SW480 (cell line): ENCODE measurements at places on chromosomes 7 and 10.

DNA sequence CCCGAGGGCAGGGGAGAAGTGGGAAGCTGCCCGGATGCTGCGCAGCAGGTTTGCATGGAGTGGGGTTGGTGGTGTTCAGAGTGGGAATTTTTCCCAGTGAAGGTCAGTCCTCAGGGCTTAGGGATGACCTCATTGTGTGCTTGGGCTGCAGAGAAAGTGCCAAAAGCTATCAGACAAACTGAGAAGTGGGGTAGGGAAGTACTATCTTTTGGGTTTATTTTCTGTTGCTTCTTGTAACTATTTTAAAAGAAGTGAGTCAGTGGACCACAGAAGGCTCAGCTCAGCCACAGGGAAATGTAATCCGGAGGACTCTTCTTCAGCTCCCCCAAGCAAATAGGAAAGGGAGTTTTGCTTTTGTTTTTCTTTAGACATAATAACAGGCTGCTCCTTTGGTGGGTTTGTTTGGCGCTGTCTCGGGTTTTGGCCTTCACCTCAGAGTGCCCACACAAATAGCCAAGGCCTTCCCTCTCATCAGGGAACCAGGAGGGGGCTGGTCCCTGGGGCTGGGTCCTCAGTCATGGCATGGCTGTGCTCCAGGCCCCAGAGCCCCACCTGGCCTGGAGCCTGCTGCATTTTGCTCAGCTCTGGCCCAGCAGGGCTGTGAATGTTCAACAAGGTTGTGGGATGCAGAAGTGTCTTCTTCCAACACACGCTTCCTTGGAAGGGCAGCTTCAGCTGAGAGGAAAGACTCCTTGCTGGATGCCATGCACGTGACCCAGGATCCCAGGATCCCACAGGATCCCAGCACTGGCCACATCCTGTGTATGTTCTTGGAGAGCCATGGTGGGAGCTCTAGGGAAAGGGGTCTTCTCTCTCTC, 5.4 kb upstream of the FAM170B start:
- DNase-seq = no peak

DNA sequence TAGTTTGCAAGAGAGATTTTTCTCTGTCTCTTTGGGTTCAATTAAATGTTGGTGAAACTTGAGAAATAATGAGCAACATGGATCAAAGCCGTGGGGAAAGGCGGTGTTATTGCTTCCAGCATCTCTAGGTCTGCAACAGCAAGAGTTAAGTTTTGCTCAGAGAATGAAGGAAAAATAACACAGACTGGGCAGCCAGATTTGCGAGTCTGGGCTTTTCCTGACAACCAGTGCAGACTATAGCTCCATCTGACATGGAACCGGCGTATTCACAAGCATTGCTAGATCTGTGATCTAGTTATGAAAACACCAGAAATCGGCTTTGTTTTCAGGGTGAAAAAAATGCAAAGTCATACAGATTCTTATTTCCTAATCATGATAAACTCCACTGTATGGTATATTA, 110.4 kb downstream of the CAMK1D start:
- no peak for DNase-seq

GRCh38 chr7:28062197-28062991, 118.2 kb downstream of the JAZF1 start:
- DNase-seq = peak; percentile 50

GRCh38 chr7:14821757-14822480, 80.6 kb downstream of the DGKB start:
- no peak for DNase-seq

DNA sequence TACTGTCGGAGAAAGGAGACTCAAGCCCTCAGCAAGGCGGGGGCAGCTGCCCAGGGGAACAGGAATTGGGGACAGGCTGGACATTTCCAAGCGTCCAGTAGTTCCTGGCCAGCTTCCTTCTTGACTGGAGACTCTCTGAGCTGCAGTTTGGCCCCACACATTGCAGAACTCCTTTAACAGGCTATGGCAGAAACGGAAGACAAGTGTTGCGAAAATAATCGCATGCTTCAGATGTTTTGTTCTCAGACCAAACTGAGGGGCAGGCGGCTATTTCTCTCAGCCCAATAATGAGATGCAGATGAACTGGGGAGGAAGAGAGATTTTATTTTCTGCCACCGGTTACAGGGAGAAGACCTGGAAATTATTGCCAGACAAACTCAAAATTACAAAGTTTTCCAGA, 88.0 kb upstream of the PFKP start:
- no peak for DNase-seq

GRCh38 chr10:86390337-86391120, 23.9 kb upstream of the GRID1 start:
- DNase-seq = no peak

- DNase-seq = no peak
These were observed 119.0 kb upstream of the SORCS3 start for GRCh38 chr10:104521901-104522694.

GRCh38 chr7:156896388-156897022, 3.5 kb upstream of the LMBR1 start:
- DNase-seq = no peak

DNA sequence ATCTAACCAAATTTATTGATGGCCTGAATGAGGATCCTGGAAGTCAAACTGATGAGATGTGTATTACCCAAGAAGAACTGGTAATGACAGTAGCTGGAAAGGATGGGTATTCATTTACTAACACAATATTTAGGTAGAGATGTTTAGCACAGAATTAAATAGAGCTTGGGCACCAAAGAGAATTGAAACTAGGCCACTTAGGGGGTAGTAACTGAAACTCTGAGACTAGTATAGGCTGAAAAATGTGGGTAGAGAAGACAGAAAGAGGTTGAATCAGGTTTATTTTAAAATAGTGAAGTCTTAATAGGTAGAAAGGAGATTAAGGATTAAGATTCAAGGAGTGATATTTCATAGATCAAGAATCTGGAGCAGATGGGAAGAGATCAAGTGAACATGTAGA, 155.8 kb downstream of the MLLT10 start:
- no peak for DNase-seq

DNA sequence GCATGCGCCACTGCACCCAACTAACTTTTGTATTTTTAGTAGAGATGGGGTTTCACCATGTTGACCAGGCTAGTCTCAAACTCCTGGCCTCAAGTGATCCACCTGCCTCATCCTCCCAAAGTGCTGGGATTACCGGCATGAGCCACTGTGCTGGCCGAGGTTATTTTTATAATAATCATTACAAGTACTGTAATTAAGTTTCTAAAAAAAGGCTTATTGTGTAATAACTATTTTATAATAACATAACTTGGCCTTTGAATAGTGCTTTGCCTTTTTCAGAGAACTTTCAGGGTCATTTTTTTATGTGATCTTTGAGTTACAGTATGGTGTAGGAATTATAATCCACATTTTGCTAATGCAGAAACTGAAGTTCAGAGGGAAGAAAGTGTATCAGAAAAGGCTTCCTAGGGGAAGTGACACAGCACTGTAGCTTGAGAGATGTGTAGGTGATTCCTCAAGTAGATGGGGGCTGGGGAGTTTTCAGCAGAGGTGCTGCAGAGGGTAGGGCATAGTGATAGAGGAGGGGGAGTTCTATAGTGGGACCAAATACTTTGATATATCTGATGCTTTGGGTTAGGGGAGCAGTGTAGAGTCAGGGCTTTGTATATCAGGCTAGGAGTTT, 9.2 kb upstream of the SYPL1 start:
- no peak for DNase-seq

DNA sequence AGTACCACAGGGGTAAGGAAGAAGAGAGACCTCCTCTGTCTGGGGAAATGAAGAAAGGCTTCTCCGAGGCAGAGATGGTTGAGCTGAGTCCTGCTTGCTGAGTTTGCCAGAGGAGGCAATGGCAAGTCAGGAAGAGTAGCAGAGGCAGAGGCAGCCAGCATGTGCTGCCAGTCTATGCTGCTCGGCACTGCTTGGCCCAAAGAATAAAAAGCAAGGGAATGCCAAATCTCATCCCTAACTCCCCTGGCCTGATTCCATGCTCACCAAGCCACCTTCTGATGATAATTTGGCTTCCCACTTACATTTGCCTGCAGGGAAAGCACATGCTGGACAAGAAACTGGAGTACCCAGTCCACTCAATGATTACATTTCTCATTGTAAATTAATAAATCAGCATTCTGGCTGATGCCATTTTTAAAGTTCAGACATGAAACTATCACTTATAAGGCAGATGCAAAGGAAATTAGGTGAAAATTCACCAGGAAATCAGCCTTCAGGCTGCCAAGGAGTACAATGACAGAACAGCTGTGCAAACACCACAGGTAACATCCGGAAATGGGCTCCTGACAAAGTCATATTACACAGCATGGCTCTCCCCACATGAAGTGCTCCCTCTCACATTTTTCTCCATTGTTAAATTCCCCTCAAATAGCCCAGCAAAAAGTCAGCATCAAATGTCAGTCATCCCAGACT, 245.9 kb downstream of the MTERF1 start:
- no peak for DNase-seq

- DNase-seq = peak; percentile 10
These were observed 723.3 kb downstream of the GRID1 start for GRCh38 chr10:85643171-85643844.

DNA sequence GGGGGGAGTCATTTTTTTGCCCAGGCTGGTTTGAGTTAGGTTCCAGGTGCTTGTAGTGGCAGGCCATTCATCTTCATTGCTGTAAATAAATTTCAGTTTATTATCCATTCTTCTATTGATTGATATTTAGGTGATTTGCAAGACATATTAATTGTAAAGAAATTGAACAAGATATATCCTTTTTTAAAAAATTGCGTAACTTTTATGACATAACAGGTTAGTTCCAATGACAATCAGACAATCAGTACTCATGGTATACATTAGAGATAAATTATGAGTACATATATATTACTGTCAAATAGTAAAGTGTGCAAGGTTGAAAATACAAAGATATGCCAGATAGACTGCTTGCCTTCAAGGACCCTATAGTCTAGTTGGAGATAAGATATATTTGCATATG, 92.2 kb upstream of the GLCCI1 start:
- no peak for DNase-seq

DNA sequence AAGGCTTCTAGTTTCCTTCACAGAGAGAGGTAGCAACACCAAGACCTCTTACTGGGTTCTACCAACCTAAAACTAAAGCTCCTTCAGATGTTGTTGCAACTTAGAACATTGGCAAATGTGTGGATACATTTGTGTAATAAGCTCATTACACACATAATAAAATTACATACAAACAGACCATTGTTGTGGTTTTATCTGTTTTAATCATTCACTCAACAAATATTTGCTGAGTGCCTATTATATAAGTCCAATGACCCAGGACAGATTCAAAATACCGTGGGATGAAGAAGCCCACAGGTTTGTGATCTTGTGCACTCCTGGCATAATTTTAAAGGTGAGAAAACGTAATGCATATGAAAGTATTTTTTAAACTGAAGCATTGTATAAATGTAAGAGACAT, 160.4 kb upstream of the NPVF start:
- no peak for DNase-seq

DNA sequence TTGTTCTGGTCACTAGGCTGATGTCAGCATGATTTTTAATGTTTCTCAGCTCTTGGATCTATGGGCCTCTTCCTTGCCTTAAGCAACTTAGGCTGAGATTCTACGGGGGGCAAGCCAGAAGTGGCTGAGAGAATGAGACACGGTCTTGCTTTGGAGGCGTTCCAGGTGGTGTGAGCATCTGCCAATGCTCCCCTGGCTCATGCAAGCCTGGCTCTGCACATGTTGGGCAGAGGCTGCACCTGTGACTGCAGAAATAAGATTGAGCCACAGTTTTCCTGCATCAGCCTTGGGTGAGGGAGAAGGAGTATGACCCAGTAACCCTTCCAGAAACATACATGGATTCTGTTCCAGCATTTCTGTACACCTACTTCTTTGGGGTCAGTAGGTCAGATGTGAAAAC, 41.9 kb downstream of the C10orf120 start:
- no peak for DNase-seq

- no peak for DNase-seq
These were observed 49.0 kb upstream of the ARHGAP12 start for GRCh38 chr10:31977440-31978155.

DNA sequence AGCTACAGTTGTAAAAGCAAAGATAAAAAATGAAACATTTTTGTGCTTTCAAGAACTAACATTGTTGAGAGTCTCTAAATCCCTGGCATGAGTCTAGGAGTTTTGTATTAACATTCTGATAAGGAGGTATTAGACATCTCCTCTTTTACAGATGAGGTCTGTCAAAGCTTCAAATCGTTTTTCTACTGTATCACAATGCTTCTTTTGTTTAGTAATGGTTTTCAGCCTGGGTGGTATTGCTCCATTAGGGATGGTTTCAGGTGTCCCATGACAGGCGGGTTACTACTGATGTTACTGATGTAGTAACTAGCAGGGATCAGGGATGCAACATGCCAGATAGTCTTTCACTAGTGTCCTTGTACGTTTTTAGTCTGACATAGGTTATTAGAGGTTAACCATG, 27.4 kb downstream of the STAM start:
- peak; percentile 4 for DNase-seq

DNA sequence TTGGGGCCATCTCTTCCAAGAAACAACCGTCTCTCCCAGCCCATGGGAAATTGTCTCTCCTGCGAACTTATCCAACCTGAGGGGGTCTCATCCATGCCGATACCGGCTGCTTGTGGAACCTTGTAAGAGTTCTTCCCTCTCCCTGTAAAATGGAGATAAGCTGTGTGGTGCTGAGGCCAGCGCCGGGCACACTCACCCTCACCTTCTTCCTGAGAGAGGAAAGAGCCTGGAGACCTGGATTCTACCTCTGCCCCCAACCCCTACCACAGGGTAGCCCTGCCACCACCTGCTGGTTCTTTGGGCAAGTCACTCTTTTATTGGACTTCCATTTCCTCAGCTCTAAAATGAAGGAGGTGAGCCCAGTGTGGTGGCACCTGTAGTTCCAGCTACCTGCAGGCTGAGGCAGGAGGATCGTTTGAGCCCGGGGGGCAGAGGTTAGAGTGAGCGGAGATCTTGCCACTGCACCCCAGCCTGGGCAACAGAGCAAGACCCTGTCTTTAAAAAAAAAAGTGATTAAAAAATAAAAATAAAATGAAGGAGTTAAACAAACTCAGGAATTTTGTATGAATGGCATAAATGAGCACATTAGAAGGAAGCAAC, 38.4 kb upstream of the PSAP start:
- no peak for DNase-seq

GRCh38 chr10:47195274-47195885, 104.6 kb upstream of the GDF10 start:
- DNase-seq = no peak

GRCh38 chr10:101467286-101467770, 113.4 kb downstream of the BTRC start:
- DNase-seq = peak; percentile 87
